ENCODE measurements at places on chromosomes 7 and 10.

DNA sequence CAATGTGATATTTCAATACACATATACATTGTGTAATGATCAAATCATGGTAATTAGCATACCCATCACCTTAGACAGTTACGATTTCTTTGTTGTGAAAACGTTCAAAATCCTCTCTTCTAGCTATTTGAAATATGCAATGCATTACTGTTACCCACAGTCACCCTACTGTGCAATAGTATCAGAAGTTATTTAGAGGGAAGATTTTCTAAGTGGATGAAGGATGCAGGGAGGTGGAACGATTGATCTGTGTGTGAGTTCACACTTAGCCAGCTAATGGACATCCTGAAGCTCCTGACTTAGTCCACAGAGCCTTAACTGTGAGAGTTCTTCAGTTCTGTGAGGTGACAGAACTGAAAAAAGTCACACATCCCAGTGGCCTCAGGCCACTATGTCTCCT lies 97.2 kb upstream of the LAMB4 start:
- no peak for DNase-seq

DNA sequence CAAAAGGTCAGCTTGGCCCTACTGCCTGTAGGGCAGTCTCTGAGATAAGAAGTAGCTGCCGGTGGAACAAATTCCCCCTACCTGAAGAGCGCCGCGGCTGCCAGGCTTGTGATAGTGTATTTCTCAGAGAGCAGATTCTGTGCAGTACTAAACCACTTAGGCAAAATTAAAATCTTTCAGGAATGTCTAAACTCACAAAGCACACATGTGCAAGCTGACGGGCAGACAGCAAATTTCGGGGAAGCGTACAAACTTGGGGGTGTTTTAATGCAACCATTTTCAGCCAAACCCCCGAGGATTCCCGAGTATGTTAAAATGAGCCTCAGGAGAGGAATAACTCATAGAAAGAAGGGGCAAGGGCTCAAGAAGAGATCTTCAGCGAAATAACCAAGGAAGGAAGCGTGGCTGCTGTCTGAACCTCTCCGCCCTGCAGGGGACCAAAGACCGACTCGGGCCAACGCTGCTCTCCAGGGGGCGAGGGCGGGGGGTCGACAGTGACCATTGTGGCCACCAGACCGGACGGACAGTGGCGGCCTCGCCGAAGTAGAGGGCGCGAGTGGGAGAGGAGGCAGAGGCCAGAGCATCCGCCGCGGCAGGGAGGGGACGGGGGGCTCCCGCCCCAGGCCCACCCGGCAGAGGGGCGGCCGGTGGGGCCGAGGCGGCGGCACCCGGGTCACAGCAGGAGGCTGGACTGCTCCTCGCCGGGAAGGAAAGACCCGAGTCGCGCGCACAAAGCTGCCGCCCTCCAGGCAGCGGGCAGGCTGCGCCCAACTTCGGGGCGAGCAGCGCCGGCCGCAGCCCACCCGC lies 819 bp downstream of the HYCC1 start:
- DNase-seq = peak; percentile 26

GRCh38 chr10:116589926-116590325 lies 833 bp upstream of the PNLIPRP1 start:
- DNase-seq = no peak

- DNase-seq = peak; percentile 14
Measured at GRCh38 chr10:84783386-84783785, 455.0 kb downstream of the CCSER2 start.

DNA sequence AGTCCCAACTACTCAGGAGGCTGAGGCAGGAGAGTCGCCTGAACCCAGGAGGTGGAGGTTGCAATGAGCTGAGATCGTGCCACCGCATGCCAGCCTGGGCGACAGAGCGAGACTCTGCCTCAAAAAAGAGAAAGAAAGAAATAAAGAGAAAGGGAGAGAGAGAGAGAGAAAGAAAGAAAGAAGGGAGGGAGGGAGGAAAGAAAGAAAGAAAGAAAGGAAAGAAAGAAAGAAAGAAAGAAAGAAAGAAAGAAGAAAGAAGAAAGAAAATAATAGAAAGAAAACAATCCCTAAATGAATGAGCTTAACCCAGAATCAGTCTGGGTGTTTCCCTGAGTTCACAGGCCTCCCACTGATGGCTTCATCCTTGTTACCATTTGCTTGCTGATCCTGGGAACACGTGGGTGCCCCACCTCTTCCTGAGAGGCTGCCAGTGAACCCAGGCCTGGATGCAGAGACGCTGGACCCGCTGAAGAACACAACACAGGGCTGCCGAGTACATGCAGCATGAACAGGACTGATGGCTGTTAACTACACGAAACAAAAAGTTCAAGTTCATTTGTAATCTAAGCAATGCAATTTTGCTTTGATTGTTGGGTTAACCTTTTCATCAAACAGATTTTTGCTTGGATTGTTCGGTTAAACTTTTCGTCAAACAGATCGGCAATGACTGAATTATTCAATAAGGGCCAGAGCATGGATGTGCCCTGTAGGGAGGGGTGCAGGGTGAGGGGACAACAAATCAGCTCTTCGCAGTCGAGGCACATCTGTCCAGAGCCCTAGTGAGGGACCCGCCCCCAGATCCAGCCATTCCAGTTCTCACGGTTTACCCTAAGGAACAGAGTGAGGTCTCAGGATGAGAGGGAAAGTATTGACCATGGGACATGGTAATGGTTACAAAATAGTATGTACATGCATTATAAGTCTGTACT lies 11.5 kb downstream of the NPFFR1 start:
- DNase-seq = no peak

DNA sequence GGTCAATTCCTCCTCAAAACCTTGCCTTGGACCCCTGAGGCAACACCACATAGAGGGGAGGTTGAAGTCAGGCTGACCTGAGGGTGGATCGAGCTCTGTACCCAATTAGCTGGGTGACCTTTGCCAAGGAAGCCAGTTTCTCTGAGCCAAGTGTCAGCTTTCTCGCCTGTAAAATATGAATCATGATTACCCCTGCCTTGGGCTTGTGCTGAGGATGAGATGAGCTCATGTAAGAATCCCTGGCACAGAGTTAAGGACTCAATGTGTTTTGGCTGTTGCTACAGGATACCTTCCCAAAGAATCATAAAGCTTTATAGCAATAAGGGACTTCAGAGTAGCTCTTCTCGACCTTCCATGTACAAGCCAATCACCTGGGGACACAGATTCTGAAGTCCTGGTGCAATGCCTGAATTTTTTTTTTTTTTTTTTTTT lies 43.5 kb upstream of the CACUL1 start:
- DNase-seq = no peak

- DNase-seq = no peak
Measured at GRCh38 chr7:158945519-158945918, 89.2 kb downstream of the DYNC2I1 start.

GRCh38 chr10:20489961-20490360 lies 407.1 kb downstream of the NEBL start:
- DNase-seq = no peak

- no peak for DNase-seq
Measured at GRCh38 chr10:29611781-29612381, 22.9 kb downstream of the SVIL start.

Data from AG08396 (cell line).